Stimulated activated CD8-positive, alpha-beta memory T cell treated with anti-CD3 and anti-CD28 coated beads, Interleukin-2, amount 100 ng/mL, for 1 hour (primary cell): ENCODE measurements at places on chromosomes 2 and 18.

DNA sequence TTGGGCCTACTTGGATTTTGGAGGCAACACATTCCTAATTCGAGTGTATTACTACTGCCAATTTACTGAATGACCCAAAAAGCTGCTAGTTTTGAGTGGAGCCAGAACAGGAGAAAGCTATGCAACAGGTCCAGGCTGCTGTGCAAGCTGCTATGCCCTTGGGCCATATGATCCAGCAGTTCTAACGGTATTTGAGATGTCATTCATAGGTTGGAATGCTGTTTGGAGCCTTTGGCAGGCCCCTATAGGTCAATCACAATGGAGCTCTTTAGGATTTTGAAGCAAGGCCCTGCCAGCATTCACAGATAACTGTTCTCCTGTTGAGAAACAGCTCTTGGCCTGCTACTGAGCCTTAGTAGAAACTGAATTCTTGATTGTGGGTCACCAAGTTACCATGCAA, 368.7 kb downstream of the CDH19 start:
- DNase-seq, result no peak

DNA sequence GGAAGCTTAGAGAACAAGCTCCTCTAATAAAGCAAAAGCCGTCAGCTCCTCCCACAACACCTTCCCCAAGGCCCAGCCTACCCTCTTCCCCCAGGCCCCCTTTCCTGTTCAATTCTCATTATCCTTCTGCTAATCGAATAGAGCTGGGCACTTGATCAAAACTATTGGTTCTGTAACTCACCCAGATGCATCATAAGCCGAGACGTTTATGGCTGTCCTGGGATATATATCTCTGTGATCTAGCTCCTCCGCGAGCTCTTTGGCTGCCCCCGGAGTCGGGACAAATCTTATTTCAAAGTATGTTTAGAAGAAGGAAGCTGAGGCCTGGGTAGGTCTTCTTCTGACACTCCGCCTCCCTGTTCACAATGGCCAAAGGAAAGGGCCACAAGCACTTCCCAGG, 88.3 kb upstream of the KLHL29 start:
- no peak for DNase-seq

DNA sequence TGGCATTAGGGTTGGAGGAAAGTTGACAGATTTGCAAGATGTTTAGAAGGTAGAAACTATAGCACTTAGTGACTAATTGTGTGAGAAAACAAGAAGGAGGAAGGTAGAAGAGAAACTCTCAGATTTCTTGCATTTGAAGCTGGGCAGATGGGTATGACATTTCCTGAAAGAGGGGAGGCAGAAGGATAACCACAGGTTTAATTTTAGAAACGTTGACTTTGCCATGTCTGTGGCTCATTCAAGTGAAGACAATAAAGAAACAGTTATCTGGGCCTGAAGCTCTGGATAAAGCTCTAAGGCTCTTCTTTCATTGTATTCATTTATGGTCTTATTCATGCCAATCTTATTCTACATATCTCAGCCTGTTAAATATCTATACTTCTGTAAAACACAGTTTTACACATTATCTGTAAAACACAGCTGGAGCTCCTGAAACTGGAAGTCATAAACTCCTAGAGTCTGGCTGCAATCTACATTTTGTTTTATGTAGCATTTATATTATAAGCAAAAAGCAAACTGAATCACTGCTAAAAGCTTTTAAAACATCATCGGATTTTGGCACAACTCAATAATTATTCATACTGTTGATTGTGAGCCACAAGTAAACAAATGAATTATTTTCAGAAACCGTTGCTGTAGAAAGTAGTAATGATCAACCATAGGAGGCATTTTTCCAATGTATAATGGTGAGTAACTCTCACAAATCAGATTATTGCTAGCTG, 138.5 kb downstream of the RIT2 start:
- DNase-seq, result no peak

- no peak for DNase-seq
Observed at GRCh38 chr2:139317259-139317658, 537.1 kb upstream of the NXPH2 start.

GRCh38 chr2:96264086-96264485, 1.7 kb downstream of the TMEM127 start:
- no peak for DNase-seq

- no peak for DNase-seq
Observed at GRCh38 chr2:15259356-15259756, 301.8 kb downstream of the NBAS start.

GRCh38 chr2:67846370-67847070, 216.3 kb downstream of the C1D start:
- DNase-seq, result no peak

- DNase-seq, result no peak
Observed at GRCh38 chr2:40844353-40845277, 392.7 kb upstream of the SLC8A1 start.

GRCh38 chr2:188078534-188078933, 213.1 kb upstream of the GULP1 start:
- no peak for DNase-seq

DNA sequence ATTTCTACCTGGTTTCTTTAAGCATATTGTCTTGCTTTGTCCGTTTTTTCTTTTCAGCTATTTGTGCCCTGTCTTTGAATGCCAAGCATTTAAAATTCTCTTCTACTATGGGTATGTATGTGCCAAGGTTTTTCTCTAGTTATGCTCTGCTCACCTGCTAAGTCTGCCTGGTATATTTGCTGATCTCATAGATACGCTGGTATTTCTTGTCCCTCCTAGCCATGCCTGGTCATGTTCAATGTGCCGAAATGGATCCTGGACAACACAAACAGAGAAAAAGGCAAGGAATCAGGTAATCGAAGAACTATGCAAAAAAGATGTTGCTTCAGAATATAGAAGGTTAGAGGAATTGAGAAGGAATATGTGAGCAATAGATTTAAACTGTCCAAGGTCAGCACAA, 14.9 kb upstream of the KDM3A start:
- no peak for DNase-seq
